ENCODE measurements at places on chromosomes 6 and 20.

DNA sequence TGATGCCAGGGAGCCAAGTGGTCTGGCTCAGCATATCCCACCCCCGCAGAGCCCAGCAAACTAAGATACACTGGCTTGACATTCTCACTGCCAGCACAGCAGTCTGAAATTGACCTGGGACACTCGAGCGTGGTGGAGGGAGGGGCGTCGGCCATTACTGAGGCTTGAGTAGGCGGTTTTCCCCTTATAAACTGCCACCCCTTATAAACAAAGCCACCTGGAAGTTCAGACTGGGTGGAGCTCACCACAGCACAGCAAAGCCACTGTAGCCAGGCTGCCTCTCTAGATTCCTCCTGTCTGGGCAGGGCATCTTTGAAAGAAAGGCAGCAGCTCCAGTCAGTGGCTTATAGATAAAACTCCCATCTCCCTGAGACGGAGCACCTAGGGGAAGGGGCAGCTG, 19.4 kb downstream of the TINAG start:
- DNase-seq: peak; percentile 19

GRCh38 chr6:135233686-135234491, 52.8 kb downstream of the MYB start:
- DNase-seq: no peak

- no peak for DNase-seq
Observed at GRCh38 chr20:34747479-34747878, 43.3 kb downstream of the TP53INP2 start.

DNA sequence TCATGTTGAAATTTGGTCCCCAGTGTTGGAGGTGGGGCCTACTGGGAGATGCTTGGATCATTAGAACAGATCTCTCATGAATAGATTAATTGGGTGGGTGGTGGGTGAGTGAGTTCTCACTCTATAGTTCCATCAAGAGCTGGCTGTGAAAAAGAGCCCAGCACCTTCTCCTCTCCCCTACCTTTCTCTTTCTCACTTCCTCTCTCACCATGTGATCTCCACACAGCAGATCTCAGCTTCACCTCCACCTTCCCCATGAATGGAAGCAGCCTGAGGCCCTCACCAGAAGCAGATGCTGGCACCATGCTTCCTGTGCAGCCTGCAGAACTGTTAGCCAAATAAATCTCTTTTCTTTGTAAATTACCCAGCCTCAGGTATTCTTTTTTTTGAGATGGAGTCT, 12.9 kb upstream of the GMNN start:
- no peak for DNase-seq

- peak; percentile 99 for DNase-seq
Observed at GRCh38 chr6:110537208-110538123, 61.1 kb upstream of the SLC22A16 start.

GRCh38 chr6:169763308-169763707, 11.9 kb downstream of the ERMARD start:
- DNase-seq: no peak

All from M059J (cell line).